ENCODE measurements at places on chromosomes 12 and 14. TPM values are rescaled to one million over a fixed set of nuclear protein-coding genes. Genes with fewer than 3 reads are reported as not detected.

TCP11L2 gene
- total RNA-seq, result 21.2 TPM

LUM gene
- total RNA-seq, result 468 TPM

GRCh38 chr14:63435204-63435603 lies 108.0 kb downstream of the PPP2R5E start:
- no peak for DNase-seq

GRCh38 chr12:81949416-81949815 lies 190.3 kb upstream of the PPFIA2 start:
- no peak for DNase-seq

PCED1B gene
- 9.9 TPM for total RNA-seq

GRCh38 chr12:10140001-10140400 lies 10.0 kb upstream of the CLEC7A start:
- DNase-seq, result no peak

- DNase-seq, result no peak
Observed at GRCh38 chr12:120283318-120283717, 8.4 kb downstream of the RNU4-2 start.

DNA sequence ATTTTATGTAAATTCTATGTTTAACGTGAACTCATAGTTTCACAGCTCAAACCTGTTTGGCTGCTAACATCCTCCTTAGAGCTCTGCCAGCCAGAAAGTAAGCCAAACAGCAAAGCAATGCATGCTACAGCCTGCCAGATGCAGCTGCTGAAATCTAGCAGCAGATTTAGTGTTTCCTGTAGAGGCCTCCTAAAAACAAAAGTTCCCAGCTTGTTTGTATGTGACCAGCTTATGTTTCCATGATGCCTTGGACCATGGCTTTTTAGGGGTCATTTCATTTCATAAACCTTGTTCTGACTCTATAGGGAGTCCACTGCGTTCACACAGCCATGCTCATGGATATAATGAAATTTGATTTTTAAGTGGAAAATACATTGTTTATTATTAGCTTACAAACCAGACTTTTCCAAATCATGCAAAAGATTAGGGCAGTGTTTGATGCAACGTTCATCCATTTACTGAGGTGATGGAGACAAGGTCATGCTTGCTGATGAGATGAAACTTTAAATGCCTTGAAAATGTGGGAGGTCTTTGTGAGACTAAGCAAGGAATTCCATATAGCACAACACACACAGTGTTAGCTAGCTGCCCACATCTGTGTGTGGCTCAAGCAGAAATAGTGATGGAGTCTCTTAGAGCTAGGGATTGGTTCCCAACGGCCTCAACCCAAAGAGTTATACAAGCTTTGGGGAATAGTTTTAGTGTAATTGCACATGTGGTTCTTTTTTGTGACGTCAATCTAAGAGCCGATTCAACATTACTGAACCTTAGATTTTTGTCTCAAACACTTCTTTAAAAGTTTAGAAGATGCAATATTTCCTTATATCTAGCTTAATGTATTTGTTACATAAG lies 157.5 kb upstream of the LRIG3 start:
- DNase-seq, result no peak
